ENCODE measurements at places on chromosomes 13 and 19.

GRCh38 chr13:25169356-25169755 lies 2.7 kb downstream of the AMER2 start:
- no peak for DNase-seq

DNA sequence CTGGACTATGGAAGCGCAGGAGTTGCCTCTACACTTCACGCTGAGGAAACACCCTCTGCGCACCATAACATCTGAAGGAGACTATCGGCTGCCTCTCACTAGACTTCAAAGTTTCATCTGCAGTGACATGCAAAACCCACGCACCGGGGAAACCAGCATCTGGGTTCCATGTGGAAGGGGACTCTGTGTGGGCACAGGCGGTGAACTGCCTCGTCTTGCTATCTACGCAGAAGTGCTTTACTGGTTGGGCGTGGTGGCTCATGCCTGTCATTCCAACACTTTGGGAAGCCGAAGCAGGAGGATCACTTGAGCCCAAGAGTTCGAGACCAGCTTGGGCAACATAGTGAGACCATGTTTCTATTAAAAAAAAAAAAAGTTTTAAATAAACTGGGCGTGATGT lies 116.4 kb downstream of the STK24 start:
- no peak for DNase-seq

DNA sequence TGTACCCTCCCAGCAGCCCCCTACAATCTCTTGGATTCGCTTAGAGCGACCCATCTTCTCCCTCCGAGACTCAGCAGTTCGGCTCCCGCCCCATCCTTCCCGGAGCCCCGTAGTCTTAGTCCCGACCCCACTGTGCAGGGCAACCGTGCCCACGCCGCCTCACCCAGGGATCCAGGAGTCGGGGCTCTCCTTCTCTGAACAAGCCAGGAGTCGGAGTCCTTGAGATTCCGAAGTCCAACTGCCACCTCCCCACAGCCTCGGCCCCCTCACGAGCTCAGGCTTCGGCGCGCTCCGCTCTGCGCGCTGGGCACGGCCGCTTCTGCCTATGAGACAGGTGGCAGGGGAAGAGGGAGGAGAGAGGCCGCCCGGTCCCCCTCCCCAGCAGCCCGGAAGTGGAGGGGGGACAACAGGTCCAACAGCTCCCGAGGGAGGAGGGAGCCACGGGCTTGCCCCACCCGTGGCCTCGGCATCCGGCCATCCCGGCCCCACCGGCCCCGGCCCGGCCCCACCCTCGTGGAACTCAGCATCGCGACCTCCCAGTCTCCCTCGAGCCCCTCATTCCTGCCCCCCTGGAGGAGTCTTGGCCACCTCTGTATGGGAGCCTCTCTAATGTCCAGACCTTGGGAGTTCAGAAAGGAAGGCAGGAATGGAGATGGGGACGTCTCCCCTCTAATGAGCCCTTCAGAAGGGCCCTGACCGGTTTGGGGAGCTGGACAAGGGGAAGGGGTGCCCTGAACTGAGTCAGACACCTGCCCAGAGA lies at the start of gene PHLDB3:
TSS of gene PHLDB3 (minus strand) at position 321 of the 760 bp plus-strand sequence. CDS start 628 bp downstream, outside the sequence.
- DNase-seq: no peak

- peak; percentile 9 for DNase-seq
Observed at GRCh38 chr19:37007587-37008220, 70.5 kb upstream of the ZNF420 start.

- DNase-seq: no peak
Observed at GRCh38 chr19:55319785-55320184, 5.4 kb downstream of the TMEM150B start.

- DNase-seq: no peak
Observed at GRCh38 chr19:18768997-18769891, 21.9 kb downstream of the COMP start.

DNA sequence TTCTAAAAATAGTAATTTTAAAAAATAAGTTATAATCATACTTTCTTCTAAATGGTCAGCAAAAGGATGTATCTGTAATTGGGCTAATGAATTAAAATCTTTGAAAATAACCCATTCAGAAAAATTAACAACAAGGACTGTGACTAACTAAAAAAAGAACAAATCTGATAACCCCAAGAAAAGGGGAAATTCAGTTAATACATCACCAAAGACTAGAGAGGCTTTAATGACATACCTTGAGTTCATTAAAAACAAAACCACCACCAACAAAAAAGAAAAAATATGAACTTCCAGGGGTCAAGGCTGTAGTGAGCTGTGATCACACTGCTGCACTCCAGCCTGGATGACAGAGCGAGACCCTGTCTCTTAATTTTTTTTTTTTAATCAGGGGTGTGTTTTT lies 121.8 kb downstream of the TBC1D4 start:
- DNase-seq: no peak

- DNase-seq: no peak
Observed at GRCh38 chr19:1107661-1108261, 4.0 kb downstream of the GPX4 start.

- no peak for DNase-seq
Observed at GRCh38 chr13:22599156-22599555, 581.6 kb upstream of the SGCG start.

Measured in stimulated activated CD8-positive, alpha-beta memory T cell treated with anti-CD3 and anti-CD28 coated beads, Interleukin-7, amount 100 ng/mL, for 24 hours (primary cell).